Small intestine (tissue), 16 donors: ENCODE measurements at places on chromosomes 1 and 21.

DNA sequence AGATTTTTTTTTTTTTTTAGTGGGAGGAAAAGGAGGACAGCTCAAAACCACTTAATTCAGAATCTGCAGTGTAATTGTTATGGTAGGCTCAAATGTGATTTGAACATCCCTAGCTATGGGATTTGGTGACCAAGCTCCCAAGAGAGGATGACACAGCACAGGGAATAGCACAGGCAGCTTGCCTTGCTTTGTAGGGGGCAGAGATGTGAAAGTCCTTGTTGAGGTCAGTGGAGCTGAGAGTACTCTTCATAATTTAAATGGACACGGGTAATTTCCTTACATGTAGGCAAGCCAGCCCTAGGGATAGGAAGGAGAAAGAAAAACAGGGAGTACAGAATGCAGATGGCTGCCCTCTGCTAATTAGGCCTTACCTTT lies 3.2 kb upstream of the UCK2 start:
- no peak for DNase-seq

- DNase-seq = no peak
Observed at GRCh38 chr1:243950166-243950565, 100.1 kb upstream of the AKT3 start.

- no peak for DNase-seq
Observed at GRCh38 chr1:39160703-39161102, 43.8 kb upstream of the MACF1 start.

DNA sequence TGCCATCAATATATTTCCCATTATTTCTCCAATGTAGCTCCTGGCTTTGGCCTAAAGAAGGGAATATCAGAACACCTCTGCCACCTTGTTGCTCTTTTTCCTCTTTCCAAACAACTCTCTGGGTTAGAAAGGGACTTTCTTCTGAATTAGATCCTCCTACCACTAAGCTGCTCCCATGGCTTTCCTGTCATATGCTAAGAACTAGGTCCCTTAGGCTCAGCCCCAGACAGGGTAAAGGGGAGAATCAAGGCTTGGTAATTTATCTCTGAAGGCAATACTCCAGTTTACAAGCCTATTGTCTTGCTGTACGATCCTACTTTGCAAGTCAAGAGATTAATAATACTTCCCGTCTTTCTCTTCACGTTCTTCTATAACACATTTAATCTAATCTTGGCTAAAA lies 373.2 kb upstream of the DAB1 start:
- DNase-seq = no peak

- no peak for DNase-seq
Observed at GRCh38 chr1:232369451-232370296, 260.3 kb downstream of the SIPA1L2 start.

DNA sequence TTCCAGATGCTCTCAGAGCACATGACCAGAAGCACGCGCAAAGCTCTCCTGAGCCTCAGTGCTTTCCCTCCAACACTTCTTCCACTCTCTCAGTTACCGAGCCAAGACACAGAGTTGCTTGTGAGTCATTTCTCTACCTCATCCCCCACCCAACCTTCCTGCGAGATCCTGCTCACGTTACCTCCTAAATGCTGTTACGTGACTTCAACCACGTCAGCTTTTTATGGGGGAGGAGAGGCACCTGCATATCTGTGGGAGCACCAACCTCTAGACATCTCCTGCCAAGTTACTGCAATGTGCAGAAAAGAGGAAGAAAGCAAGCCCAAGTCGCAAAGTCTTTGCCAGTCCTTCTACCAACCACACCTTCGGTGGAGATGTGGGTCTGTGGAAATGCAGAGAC lies 27.2 kb upstream of the ERG start:
- no peak for DNase-seq

DNA sequence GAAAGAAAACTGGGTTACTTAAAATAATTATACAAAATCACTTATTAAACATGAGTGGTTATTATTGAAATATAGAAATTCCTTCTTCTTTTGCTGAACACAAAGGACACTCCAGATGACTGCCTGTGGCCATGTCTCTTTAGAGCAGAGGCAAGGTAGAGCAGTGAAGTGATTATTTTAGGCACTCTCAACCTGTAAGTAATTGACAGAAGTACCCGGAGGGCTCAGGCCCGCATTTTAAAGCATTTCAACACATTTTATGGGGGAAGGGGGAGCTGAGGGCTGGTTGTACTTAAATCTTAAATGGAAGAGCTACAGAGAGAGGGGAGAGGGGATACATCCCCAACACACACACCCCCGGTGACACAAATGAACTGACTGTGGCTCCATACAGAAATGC lies 10.2 kb downstream of the OSCP1 start:
- DNase-seq = no peak

- no peak for DNase-seq
Observed at GRCh38 chr21:36255663-36256062, 64.3 kb upstream of the MORC3 start.

DNA sequence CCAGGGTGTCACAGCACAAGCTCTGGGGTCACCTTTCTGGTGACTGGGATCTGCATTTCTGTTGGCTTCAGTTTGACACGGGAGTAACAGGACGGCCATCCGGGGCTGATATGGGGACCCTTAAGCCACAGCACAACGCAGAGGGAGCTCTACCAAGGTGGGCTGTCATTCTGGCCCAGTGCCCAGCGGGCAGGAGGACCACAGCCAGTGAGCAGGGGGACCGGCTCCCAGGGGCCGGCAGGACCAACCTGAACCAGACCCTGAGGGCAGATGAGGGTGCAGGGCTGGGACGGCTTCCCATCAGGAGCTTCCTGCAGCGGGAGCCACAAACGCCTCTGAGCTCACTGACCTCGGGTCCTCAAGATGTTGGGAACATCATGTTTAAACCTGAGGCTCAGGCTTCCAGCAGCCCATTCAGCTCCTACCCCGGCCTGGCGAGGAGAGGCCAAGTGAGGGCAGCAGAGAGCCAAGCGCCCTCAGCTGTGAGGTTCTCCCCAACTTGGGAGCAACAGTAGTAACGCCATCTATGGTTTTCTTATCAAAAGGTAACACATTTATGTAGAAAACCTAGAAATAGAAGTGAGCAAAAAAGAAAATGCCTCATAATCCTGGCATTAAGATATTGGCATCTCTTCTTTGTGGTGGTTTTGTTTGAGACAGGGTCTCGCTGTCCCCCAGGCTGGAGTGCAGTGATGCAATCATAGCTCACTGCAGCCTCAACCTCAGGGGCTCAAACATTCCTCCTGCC lies 26.8 kb downstream of the TMEM201 start:
- DNase-seq = peak; percentile 44

DNA sequence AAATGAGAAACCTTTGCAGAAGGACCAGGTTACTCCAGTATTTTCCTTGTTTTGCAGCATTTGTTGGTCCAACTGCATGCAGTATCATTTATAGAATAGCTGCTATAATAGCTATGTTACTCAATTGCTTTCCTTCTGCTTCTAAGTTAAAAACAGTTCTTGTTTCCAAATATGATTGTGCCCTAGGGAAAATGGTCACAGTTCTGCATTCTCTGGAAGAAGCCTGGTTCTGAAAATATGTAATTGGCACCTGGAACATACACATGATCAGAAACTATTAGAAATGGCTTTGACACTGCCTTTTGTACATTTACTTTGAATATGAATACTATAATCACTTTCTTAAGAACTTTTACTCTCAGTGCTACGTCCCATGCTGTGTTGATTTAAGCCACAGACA lies 33.6 kb downstream of the HENMT1 start:
- no peak for DNase-seq

- DNase-seq = peak; percentile 32
Observed at GRCh38 chr1:245874942-245875580, 632.0 kb downstream of the SMYD3 start.

DNA sequence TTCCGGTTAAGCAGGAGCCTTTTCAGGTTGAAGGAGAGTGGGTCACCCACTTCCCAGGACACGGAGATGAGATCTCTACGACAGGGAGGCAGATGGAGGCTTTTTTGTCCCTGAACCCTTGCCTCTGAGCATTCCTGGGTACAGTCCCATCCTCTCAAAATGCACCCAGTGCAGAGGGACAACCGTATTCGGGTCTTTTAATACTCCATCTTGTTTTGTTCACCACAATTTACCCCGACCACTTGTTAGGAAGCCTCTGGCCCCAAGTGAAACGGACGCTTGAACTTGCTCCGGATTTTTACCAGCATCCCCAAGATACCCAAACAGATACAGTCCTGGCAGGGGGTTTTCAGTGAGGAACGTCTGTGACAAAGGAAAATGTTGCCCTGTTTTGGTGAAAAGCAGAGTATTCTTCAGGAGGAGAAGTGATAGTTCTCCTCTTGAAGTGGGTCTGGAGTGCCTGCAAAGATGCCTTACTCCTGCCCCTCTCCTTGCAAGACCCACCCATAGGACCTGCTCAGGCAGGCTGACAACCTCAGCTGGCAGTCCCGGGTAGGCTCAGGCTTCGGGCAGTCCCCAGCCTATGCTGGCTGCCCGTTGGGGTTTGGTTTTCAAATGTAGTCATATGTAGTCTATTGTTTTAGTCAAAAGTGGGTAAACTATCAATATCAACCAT lies 669 bp upstream of the ARL8A start:
- DNase-seq = peak; percentile 37

- peak; percentile 36 for DNase-seq
Observed at GRCh38 chr1:23664837-23665795, 26.5 kb upstream of the RPL11 start.

GRCh38 chr21:32360401-32360975 lies 32.3 kb downstream of the URB1 start:
- DNase-seq = no peak

- DNase-seq = no peak
Observed at GRCh38 chr1:42484382-42484781, 21.3 kb downstream of the CCDC30 start.

DNA sequence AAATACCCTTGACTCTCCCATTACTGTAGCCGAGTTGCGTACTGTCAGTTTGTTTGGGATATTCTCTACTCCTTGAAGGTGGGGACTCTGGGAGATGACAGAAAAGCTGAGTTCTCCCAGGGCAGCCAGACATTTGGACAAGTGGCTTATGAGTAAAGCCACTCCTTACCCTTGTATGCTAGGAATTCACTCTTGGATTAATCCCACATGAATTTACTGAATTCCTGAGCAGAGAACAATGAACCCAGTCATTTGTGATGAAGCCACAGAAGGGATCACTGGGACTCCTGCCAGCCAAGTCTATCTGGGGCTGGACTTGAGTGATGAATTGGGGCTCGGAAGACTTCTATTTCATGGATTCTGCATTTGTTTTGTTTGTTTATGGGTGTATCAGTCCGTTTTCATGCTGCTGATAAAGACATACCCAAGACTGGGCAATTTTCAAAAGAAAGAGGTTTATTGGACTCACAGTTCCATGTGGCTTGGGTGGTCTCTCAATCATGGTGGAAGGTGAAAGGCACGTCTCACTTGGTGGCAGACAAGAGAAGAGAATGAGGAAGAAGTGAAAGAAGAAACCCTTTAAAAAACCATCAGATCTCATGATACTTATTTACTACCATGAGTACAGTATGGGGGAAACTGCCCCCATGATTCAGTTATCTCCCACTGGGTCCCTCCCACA lies 25.1 kb downstream of the C1orf116 start:
- peak; percentile 61 for DNase-seq

GRCh38 chr1:172940174-172940855 lies 110.4 kb downstream of the TNFSF18 start:
- DNase-seq = no peak

- no peak for DNase-seq
Observed at GRCh38 chr1:114333690-114334089, 177.3 kb downstream of the TRIM33 start.

- no peak for DNase-seq
Observed at GRCh38 chr21:37228003-37228400, 39.1 kb downstream of the VPS26C start.

DNA sequence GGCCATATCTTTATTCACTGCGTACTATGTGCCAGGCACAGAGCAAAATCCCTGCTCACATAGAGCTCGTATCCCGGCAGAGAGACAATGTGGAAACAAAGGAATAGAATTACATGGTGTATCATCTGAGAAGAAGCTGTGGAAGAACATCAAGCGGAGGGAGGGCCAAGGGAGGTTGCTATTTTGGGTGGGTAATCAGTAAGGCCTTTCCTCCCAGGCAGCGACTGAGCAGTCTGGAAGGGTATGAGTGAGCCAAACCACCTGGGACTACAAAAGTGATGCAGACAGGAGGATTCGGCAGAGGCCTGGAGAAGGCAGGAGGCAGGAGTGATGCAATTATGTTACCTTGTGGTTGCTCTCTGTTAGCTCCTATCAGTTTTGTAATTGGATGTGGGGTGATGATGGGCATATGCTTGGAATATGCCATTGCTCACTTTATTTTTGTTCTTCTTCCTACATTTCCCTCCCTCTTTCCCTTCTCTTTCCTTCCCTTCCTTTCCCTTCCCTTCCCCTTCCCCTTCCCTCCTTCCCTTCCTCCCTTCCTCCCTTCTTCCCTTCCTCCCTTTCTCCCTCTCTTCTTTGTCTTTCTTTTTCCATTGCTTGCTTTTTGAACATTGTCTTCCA lies 172.9 kb downstream of the DISC1 start:
- DNase-seq = no peak

- peak; percentile 60 for DNase-seq
Observed at GRCh38 chr1:206954459-206955342, 8.4 kb upstream of the PIGR start.

- DNase-seq = no peak
Observed at GRCh38 chr1:226086776-226087175, 24.3 kb downstream of the H3-3A start.

DNA sequence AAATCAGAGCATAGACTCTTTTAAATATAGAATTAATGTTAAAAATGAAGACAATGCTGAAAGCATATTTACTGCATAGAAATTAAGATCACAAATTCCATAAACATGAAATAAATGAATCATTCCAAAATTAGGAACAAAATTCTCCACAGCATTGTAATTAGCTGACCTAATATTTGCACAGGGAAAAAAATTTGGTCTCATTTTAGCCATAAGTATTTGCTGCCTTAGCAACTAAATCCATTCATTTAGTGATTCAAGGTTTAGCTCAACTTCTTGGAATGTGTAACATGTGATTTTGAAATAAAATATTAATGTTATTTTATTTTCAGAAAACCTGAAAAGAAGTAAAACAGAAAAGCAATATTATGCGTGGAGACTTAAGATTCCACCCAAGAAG lies 25.5 kb downstream of the ADAMTS5 start:
- DNase-seq = no peak

DNA sequence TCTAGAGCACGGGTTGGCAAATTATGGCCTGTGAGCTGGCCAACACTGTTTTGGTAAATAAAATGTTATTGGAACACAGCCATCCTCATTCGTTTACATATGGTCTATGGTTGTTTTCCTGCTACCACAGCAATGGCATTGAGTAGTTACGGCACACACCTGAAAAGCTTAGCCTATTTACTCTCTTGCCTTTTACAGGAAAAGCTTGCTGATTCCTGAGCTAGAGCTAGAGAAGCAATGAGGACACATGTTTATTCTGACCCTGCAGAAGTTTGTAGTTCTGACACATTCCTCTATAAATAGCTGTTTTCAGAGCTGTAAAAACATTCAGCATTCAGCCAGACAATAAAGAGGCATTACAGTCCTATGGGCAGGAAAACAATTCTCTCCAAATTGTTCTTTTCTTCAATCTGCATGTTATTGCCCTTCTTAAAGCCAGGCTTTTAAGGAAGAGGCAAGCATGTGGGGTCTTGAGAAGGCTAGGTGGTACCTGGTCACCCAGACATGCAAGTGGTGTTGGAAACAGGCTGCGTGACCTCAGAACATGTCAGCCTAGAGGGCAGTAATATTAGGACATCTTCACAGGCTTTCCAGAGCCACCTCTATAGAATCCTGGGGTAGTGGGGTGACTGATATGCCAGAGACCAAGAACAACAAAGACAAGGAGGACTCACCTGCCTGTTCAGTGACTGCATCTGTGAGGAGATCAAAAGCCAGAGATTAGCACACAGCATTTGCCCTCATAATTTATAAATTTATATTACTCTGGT lies 1.6 kb downstream of the FCRL2 start:
- no peak for DNase-seq
